ENCODE measurements at places on chromosomes 1 and 21. TPM values are rescaled to one million over a fixed set of nuclear protein-coding genes. Genes with fewer than 3 reads are reported as not detected.

DNA sequence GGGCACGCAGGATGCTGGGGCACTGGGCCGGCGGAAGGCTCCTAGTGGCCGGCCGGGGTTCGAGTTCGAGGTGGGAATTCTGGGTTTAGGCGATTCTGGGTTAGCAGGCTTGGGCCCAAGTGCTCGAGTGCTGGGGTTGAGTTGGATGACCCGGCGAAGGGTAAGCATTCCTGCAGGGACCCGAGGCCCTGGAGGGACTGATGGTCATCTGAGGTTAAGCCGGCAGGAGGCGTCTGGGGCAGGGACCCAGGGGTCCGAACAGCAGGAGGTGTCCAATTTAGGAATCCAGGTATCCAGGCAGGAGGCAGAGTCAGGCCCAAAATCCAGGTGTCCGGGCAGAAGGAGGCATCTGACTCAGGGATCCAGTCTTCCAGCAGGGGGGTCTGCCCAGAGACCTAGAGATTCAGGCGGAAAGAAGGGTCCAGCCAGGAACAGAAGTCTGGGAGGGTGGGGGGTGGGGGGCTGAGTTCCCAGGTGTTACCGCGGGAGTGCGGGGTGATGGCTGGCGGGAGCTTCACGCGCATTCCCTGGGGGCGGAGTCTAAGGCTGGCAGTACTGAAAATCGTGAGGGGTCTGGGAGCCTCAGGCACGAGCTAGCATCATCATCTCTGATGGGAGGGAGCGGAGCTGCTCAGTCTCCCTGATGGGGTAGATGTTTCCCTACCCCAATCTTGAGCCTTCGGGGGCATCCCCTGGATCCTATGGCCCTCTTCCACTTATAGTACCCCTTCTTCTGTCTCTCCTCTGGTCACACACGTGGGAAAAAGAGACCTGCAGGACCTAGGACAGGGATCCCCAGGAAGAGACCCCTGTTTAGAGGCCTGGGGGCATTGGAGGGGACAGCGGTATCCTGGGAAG is 585 bp downstream of the GPR3 start:
- no peak for DNase-seq

DNA sequence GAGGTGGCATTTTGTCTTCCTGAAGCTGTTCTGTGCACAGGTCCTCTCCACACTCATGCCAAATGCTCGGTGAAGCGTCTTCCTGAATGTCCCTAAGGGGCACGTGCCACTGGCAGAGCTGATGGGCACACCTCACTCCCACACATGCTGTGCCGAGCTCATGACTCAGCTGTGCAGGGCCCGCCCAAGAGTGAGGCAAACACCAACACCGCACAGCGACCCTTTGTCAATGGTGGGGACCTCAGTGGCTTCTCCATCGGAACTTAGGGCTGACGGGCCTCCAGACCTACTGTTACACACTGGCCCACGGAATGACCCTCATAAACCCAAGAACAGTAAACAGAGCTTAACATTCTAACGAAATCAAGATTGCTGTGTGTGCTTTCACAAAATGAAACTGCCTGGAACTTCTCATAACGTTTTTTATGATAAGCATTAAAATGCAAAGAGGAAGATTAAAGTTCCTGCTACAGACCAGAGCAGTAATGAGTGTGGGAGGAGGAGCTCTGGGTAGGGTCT is 89.3 kb downstream of the SIM2 start:
- no peak for DNase-seq

DNA sequence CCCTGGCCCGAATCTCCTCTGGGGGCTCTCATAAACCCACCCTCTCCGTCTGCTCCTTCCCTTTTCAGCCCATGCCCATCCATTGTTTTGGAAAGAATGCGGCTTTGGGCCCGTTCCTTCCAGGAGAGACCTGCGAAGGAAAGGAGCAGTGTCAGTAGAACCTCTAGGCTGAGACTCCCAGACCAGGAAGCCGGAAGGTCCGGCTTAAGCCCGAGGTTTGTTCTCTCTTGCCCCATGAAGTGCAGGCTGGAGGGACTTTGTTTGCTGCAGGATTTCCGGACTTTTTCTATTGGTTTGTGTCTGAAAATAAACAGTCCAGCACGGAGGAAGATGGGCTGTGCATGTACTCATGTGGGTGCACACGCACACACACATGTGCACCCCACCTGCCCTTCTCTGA is 49.8 kb downstream of the ELK4 start:
- peak; percentile 16 for DNase-seq

Gene MROH9
- not detected for total RNA-seq

All from HepG2 (cell line).